ENCODE measurements at places on chromosomes 2 and 18.

DNA sequence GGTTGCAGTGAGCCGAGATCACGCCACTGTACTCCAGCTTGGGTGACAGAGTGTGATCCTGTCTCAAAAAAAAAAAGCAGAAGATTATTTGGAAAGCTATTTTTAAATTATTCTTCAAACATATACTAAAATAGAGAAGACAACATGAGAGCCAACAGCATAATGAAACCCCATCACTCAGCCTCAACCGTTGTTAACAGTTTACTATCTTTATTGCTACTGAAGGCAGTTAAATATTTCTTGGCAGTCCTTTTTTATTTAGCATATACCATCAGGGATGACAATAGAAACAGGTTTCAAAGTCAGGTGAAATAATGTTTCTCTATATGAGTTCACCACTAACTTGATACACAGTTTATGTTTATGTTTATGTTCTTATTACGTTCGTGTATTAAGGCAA lies 157.2 kb downstream of the NEDD4L start:
- no peak overlapping the region for H3K27ac ChIP-seq
- peaks cover 1% of the 10 kb centered on the region for H3K4me1 ChIP-seq
- peaks cover 6% of the 10 kb centered on the region for H3K27me3 ChIP-seq
- no peak for DNase-seq
- H3K36me3 ChIP-seq: no peaks in the 10 kb centered on the region

DNA sequence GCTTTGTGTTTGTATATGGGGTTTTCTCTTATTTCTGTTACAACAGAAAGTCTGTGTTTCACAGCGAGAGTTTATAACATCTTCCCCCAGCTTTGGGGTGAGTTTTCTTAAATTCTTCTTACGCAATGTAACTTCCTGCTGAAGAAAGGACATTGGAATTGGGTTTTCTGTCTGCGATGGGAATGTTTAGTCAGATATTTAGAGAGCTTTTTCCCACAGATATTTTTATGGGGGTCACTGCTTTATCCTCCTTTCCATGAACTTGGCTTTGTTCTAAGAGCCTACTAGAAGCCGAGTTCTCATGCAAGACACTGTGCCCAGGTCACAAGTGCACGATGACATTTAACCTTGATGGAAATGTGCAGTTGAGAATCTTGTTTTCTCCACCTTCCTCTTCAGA lies 22.1 kb downstream of the B3GNT2 start:
- DNase-seq: no peak
- peaks cover 61% of the 10 kb centered on the region for H3K4me1 ChIP-seq
- no peak overlapping the region for H3K27ac ChIP-seq
- no peak overlapping the region for H3K4me3 ChIP-seq
- peaks cover 60% of the 10 kb centered on the region for H3K36me3 ChIP-seq

DNA sequence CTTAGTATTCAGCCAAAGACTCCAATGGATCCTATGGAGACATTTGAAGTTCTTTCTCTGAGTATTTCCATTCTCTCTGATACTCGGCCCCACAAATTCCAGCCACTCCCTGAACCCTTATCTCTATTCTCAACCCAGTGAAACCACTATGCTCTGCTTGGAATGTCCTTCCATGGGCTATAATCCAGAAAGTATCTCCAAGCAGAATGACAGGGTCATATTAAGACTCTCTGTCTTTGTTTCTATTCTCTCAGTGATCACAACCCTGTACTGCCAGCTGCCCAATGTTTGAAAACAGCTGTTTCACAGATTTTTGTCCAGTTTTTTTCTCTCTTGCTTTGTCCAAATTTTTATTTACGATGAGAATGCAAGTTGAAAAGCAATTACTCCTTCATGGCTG lies 21.9 kb downstream of the CHMP3 start:
- H3K4me3 ChIP-seq: no peak overlapping the region
- no peaks in the 10 kb centered on the region for H3K4me1 ChIP-seq
- DNase-seq: no peak
- no peak overlapping the region for H3K27ac ChIP-seq
- peaks cover 54% of the 10 kb centered on the region for H3K36me3 ChIP-seq

DNA sequence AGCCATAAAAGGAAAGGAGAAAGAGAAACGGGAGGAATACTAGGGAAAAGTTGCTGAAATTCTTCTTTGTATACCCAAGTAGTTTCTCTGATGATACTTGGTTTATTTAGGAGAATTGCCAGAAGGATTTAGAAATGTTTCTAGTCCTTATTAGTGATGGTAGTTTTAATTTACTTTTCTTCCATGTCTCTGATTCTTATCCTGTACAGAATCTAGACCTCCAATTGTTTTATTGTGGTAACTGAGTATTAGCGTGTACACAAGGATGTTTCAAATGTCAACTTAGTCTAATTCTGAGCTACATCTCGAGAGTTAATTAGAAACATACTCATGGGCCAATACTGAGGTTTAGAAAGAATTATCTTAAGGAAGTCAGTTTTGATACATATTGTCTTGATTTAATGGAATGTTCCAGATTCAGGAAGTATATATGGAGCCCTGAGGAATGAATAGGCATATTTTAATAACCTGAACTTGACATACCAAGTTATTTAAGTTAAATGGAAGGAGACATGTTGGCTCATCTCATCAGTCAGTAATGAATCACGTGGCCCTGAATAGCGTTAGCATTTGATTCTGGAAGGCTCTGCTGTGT lies 219.6 kb downstream of the LTBP1 start:
- no peak overlapping the region for H3K4me3 ChIP-seq
- no peak overlapping the region for H3K27ac ChIP-seq
- no peaks in the 10 kb centered on the region for H3K4me1 ChIP-seq
- no peaks in the 10 kb centered on the region for H3K36me3 ChIP-seq
